ENCODE measurements at places on chromosomes 11 and 22.

GRCh38 chr11:41955066-41955465, 495.6 kb upstream of the LRRC4C start:
- no peaks in the 10 kb centered on the region for H3K27me3 ChIP-seq
- DNase-seq = no peak
- H3K4me1 ChIP-seq = no peaks in the 10 kb centered on the region
- no peak overlapping the region for H3K27ac ChIP-seq
- H3K36me3 ChIP-seq = no peaks in the 10 kb centered on the region
- H3K4me3 ChIP-seq = no peak overlapping the region

DNA sequence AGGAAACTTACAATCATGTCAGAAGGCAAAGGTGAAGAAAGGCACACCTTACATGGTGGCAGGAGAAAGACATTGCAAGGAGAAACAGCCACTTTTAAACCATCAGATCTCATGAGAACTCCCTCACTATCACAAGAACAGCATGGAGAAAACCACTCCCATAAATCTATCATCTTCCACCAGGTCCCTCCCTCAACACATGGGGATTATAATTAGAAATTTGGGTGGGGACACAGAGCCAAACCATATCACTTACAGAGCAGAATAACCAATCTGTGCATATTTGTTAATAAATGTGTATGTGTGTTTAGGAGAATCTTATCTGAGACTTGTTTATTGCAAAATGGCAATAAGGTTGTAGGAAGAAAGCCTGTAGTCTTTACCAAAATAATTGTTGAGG, 205.2 kb upstream of the ANO3 start:
- no peak overlapping the region for H3K27ac ChIP-seq
- no peaks in the 10 kb centered on the region for H3K36me3 ChIP-seq
- H3K27me3 ChIP-seq = no peaks in the 10 kb centered on the region

DNA sequence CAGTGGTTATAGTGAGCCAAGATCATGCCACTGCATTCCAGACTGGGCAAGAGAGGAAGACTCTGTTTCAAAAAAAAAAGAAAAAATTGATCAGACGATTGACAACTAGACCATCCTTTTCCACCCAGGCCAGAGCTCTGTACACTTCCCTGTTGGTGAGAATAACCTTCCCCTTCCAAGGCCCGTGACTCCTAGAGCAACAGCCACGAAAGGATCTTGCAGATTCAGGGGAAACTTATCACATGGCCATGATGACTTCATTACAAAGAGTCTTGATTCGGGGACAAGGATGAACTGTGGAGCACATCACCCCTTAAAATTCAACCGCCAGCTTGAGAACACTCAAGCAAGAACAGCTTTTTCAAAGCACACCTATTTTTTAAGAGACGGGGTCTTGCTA, 10.3 kb downstream of the CD5 start:
- no peaks in the 10 kb centered on the region for H3K36me3 ChIP-seq
- no peak overlapping the region for H3K4me3 ChIP-seq
- no peak overlapping the region for H3K27ac ChIP-seq

- peak overlapping the region; percentile 89 for H3K27ac ChIP-seq
- DNase-seq = peak; percentile 96
These were observed 9.5 kb downstream of the DCHS1 start for GRCh38 chr11:6646071-6646470.

DNA sequence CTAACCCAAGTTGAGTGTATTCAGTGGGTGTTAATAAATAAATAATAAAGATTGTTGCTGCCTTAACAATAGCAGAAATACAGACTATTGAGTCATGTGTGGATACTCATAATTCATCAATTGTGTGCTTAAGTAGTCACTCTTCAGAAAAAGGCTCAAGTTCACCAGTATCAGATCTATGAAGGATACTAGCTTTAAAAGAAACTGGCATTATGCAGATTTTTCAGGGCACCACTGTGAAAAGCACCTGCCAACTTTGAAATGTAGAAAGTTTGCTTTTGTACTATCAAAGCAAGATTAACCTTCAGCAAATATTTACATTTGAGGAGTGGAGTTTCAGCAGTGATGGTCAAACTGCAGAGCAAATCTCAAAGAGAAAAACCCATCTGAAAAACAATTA, 20.1 kb upstream of the SYTL2 start:
- H3K36me3 ChIP-seq = no peaks in the 10 kb centered on the region
- peaks cover 11% of the 10 kb centered on the region for H3K4me1 ChIP-seq
- DNase-seq = no peak
- no peak overlapping the region for H3K27ac ChIP-seq
- H3K27me3 ChIP-seq = no peaks in the 10 kb centered on the region

DNA sequence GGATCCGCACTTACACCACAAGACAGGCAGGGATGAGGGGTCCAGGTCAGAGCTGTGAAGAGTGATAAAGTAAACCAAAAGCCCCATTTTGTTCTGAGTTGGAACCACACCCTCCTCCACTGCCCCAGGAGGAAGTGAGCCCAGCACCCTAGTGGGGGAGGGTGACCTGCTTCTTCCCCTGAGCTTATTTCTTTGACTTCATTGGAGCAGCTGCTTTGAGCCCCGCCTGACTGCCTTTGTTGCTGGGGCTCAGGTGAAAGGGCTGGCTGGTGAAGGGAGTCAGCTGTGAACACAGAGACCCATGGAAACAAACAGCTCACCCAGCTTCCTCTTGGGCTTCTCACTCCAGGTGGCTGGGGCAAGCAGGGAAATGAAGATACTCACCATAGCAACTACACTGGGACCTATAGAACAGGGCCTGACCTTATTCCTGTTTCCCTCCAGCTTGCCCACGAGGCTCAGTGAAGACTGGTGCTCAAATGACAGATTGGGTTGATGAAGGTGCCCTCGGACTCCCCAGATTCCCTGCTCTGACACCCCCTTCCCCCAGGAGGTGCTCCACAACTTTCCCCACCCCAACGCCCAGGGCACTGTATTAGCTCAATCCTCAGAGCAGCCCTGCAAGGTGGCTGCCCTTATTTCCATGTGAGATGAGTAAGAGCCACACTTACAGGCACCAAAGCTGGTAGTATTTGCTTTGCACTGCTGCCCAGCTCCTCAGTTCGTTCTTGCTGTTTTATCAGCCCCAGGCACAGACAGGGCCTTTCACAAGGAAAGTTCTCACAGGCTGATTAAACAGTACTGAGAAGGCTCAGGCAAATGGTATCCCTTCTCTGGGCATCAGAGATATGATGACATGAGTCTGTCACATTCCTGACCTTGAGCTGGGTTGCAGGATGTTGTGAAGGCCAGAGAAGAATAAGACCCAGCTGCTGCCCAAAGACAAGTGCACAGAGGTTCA, 2.4 kb downstream of the UCP2 start:
- peaks cover 2% of the 10 kb centered on the region for H3K27me3 ChIP-seq
- H3K27ac ChIP-seq = peak overlapping the region; percentile 83

DNA sequence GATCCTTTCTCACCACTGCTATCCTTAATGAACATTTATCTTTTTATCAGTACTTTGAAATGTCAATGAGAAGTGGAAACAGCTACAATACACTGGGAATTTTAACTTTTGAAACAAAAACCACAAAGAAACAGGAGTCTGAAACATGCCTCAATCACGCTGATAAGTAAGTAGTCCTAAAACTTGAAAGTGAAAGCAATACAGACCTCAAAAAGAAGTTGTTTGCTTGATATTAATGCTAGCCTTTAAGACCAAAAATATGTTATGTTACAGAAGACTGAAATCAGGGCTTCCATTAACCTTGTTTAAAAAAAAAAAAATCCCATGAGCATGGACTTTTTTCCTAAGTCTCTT, 21.3 kb downstream of the PHF21A start:
- DNase-seq = peak; percentile 15
- H3K27ac ChIP-seq = peak overlapping the region; percentile 60
- no peaks in the 10 kb centered on the region for H3K36me3 ChIP-seq
- no peaks in the 10 kb centered on the region for H3K4me1 ChIP-seq
- H3K27me3 ChIP-seq = no peaks in the 10 kb centered on the region

- no peak overlapping the region for H3K4me3 ChIP-seq
- no peaks in the 10 kb centered on the region for H3K36me3 ChIP-seq
- DNase-seq = peak; percentile 37
- peak overlapping the region; percentile 73 for H3K27ac ChIP-seq
- H3K27me3 ChIP-seq = no peaks in the 10 kb centered on the region
- peaks cover 8% of the 10 kb centered on the region for H3K4me1 ChIP-seq
These were observed 16.5 kb upstream of the ETS1 start for GRCh38 chr11:128603752-128604414.

DNA sequence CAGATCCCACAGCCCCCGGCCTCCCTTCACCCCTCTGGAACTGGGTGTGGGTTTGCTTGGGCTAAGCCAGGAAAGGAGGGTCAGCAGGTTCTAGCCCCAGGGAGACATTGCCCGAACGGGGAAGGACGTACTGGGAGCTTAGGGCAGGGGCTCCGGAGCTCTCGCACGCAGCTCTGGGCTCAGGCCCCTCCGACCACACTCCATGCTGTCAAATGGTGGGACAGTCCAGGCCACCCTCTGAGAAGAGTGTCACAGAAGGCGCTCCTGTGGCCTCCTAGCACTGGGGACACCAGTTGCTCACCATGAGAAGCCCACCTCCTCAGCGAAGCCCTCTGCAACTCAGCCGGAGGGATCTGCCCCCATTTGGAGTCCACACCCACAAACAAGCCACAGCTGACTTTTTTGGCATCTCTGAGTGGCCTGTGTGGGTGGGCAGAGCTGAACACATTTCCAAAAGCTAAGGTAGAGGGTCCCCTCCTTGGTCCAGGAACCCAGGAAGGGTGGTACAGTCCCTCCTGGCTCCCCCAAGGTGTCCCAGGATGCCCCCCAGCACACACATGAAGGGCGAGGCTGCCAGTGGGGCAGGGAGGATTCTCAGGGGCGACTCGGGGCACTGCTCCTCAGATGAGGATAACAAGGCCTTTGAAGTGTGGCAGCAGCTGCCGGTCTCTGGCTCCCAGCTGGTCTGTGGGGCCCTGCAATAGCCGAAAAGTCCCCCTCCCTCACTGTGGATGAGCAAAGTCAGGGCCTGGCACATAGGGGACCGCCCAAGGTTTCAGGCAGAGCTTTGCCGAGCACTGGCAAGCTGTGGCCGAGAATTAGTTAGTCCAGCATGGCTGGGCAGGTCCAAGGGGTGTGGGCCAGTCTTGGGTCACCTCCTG, 13.0 kb upstream of the TEF start:
- H3K36me3 ChIP-seq = no peaks in the 10 kb centered on the region
- no peaks in the 10 kb centered on the region for H3K27me3 ChIP-seq
- DNase-seq = peak; percentile 82
- H3K4me3 ChIP-seq = no peak overlapping the region

- no peaks in the 10 kb centered on the region for H3K36me3 ChIP-seq
- no peak for DNase-seq
- H3K4me1 ChIP-seq = no peaks in the 10 kb centered on the region
- no peaks in the 10 kb centered on the region for H3K27me3 ChIP-seq
- no peak overlapping the region for H3K4me3 ChIP-seq
These were observed 25.4 kb downstream of the INSC start for GRCh38 chr11:15139958-15140659.

DNA sequence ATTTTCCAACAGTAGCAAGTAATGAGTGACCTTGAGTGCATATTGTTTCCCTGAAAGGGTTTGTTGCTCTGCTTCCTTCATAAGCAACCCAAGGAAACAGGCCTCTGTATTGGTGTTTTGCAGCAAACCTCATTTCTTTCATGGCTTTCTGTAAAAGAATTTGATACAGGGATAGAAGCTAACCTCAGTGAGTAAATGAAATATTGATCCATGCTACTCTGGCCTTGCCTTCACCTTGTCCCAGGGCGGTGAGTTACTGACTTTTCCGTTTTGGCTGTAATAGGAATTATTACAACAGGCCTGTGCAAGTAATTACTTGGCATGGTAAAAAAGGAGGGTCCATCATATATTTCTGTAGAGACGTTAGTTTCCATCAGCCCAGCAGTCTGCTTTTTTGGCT, 130.9 kb upstream of the MPPED2 start:
- peak; percentile 67 for DNase-seq
- H3K27me3 ChIP-seq = no peaks in the 10 kb centered on the region
- no peaks in the 10 kb centered on the region for H3K4me1 ChIP-seq
- H3K4me3 ChIP-seq = no peak overlapping the region
- H3K27ac ChIP-seq = no peak overlapping the region
- no peaks in the 10 kb centered on the region for H3K36me3 ChIP-seq

GRCh38 chr11:1835671-1836010, 851 bp downstream of the SYT8 start:
- H3K27me3 ChIP-seq = peaks cover 2% of the 10 kb centered on the region
- H3K4me3 ChIP-seq = no peak overlapping the region
- H3K27ac ChIP-seq = no peak overlapping the region
- H3K36me3 ChIP-seq = no peaks in the 10 kb centered on the region
- H3K4me1 ChIP-seq = peaks cover 88% of the 10 kb centered on the region
- DNase-seq = no peak

GRCh38 chr22:37162221-37163095, 12.7 kb upstream of the IL2RB start:
- peaks cover 4% of the 10 kb centered on the region for H3K4me1 ChIP-seq
- no peaks in the 10 kb centered on the region for H3K36me3 ChIP-seq
- peaks cover 7% of the 10 kb centered on the region for H3K27me3 ChIP-seq
- DNase-seq = no peak

- peaks cover 2% of the 10 kb centered on the region for H3K36me3 ChIP-seq
- peaks cover 28% of the 10 kb centered on the region for H3K4me1 ChIP-seq
- H3K4me3 ChIP-seq = no peak overlapping the region
- H3K27ac ChIP-seq = no peak overlapping the region
These were observed 65.2 kb downstream of the PDE2A start for GRCh38 chr11:72609045-72609444.
